ENCODE measurements at places on chromosomes 5 and 9.

GRCh38 chr5:170303549-170303948 lies 6.0 kb upstream of the LCP2 start:
- no peak for DNase-seq

DNA sequence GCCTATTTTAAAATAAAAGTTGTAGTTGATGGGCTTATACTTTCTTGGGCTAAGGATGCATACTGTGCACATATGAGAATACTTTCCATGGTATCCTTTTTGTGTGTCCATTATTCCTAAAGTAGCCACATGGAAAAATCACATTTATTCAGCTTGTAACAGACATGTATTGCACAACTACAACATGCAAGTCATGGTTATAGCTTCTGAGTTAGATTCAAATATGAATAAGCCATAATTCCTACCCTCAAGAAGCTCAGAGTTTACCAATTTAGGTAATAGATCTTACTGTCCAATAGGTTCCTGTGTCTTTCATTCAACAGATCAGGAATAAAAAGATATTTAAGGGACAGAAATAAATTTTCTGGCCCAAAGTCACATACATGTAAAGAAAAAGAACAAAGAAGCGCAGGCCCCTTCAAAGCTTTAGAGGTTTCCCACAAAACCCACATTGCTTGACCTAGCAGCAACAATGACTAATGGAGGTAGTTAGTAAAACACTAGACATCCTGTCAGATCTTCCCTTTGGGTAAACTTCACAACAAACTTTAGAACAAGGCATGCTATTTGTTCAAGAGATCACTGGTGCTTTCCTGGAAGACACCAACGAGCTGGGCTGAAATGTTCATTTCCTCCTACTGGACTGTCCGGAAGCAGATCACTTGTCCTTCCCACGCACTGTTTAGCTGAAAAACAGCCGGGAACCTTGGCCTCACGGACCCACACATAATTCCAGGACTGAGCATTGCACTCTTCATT lies 78.4 kb upstream of the ITGA1 start:
- no peak for DNase-seq

- no peak for DNase-seq
Observed at GRCh38 chr5:63022403-63022802, 443.8 kb downstream of the LRRC70 start.

DNA sequence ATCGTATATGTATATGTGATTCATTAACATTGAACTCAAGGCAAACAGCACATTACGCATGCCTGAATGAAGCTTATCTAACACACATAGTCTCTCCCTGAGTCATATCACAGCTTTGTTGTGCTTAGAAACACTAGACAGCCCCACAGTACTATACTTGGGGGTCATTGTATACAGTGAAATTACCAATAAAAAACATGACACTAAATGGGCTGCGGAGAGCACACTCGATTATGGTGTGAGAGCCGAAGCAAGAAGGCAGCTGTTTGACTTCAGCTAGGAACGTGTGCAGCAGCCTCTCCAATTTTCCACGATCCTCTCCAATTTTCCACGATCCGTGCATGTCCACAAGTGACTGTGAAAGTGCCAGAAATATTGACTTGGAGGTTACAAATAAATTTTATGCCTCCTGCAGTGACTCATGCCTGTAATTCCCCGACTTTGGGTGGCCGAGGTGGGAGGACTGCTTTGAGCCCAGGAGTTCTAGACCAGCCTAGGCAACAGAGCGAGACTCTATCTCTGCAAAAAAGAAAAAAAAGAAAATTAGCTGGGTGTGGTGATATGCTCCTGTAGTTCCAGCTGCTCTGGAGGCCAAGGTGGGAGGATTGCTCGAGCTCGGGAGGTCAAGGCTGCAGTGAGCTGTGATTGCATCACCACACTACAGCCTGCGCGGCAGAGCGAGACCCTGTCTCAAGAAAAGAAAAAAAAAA lies 102.4 kb downstream of the DAPK1 start:
- peak; percentile 29 for DNase-seq

GRCh38 chr5:169781420-169782345 lies 144.6 kb downstream of the DOCK2 start:
- no peak for DNase-seq

DNA sequence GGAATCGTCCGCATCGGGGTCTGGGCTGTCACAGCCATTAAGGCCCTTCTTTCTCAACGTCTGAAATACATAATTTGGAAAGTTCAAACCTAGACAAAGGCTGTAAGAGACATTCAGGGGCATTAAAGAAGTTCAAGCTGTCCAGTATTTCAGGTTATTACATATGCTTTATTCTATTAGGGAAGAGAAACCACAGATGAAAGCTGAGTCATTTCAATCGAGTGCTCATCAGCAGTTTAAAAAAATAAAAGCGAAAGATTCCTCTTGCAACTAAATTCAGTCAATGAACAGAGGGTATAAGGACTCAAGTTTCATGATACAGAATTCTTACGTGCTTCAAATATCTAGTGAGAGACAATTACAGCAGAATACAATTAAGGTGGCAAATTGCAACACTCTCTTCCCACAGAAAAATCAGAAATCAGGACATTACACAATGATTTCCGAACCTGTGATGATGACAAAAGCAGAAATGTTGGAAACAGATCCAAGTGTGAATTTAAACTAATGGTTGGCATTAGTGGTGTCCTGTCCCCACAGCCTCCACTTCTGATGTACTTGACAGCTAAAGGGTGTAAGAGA lies 121.6 kb downstream of the MEF2C start:
- DNase-seq: no peak

DNA sequence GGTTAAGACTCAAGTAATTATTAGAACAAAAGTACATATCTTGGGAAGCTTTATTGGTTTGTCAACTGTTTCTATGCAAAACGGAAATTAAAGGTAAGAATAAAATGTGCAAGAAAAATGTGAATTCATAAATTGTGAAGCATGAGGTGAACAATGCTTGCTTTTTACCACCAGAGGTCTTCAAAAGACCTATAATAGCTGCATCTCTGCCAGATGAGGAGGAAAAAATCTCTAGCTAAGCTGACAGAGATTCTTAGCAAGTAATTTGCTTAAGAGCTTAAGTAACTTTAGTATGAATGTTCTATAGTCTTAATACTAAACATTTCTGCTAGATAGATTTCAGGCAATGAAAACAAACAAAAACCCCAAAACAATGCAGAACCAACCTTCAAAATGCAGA lies 54.1 kb downstream of the MRPS30 start:
- peak; percentile 7 for DNase-seq

DNA sequence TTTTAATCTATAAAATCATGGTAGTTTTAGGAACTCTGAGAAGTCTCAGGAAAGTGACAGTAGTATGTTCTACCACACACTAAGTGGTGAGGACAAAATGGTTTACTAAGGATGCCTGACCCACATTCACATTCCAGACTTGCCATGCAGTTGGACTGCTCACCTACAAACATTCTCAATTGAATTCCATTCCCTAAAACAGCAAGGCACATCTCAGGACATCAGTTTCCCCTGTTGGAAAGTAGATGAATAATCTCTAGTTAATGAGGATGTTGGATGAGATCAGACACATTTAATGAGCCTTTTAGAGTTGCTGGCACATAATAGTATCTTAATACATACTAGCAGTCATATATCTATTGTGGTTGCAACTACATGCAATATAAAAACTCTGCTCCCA lies 76.6 kb downstream of the ZNF618 start:
- DNase-seq: no peak

DNA sequence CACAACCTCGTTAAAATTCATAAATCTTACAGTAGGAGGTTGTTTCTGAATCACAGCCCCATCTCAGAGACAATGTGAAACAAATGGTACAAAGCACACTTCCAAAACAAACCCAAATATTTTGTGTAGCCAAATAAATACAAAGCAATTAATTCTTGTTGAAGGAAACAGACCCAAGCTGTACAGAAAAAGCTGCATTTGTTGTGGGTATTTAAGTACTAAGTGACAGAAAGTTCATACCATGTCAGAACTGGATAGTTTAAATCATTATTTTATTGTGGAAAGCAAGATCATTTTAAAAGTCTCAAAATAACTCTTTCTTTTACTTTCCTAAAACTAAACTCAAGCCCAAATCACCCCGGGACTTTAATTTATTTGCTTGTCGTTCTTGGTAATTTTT lies 570.7 kb downstream of the ELAVL2 start:
- no peak for DNase-seq

GRCh38 chr5:54282876-54283275 lies 27.5 kb downstream of the ARL15 start:
- no peak for DNase-seq

- DNase-seq: no peak
Observed at GRCh38 chr9:35609001-35609819, 4.1 kb downstream of the TESK1 start.

DNA sequence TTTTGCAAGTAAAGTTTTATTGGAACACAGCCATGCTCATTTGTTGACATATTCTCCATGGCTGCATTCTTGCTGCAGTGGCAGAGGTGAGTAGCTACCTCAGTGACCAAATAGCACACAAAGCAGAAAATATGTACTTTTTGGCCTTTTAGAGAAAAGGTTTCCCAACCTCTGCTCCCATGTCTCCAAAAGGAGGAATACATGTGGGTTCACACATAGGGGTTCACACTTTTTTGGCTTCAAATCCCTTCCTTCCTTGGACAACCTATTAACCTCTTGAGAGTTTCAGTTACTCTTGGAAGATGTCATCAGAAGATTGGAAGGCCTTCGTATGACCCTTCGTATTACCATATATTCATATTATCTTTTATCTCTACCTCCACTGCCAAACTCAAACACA lies 285.1 kb upstream of the TUT7 start:
- no peak for DNase-seq

DNA sequence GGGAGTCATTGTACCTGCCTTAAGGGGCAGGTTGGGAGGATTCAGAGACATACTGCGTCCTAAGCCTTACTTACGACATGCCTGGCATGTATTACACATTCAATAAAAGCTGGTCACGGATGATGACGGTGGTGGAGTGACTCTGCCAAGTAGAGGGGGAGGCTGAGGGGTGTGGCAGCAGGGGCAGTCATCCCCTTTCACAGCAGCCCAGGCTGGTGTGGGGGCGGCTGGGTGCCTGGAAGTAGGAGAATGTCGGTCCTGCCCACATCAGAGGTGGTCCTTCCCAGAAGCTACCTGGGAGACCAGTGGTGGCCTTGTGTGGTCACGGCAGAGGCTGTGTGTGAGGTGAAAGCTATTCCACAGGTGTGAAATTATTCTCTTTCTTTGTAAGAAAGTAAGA lies 8.9 kb downstream of the ZBTB34 start:
- DNase-seq: no peak

- DNase-seq: no peak
Observed at GRCh38 chr5:139091439-139092156, 106.6 kb downstream of the SIL1 start.

DNA sequence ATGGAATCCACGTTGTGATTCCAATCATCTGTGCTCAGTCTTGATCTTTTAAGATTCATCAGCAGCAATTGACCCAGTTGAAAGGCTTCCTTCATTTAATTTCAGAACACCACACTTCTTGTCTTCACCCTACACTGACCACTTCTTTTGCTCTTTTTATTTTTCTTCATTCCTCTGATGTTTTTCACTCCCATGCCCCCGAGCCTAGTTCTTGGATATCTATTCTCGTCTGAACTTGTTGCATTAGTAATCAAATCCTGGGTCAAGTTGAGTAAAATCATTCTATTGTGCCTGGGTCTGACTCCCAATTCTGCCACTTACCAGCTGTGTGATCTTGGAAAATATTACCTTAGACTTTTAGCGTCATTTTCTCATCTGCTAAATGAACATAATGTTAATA lies 356.5 kb downstream of the CDH12 start:
- DNase-seq: no peak

DNA sequence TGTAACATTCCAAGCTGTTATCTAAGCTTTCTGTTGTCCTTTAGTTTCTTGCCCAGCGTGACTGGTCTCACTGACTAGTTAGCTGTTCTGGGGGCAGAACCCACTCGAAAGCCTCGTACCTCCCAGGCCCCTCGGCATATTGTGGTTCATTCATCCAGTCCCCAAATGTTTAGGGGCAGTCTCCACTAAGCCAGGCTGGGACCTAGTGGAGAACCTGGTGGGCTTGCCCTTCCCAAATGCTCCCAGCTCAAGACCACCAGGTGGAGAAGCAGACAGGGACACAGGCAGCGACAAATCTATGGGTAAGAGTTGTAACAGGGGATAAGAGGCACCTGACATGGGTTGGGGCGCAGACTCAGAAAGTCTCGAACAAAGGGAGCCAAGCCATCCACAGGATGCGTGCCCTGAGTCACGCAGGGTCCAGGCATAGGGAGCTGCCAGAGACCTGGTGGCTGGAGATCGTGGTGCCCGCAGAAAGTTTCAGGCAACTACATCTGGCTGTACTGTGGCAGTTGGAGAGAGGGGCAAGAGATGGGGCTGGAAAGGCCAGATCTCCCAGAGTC lies 851 bp upstream of the EEIG1 start:
- DNase-seq: no peak

GRCh38 chr5:107387526-107388140 lies 283.1 kb downstream of the EFNA5 start:
- no peak for DNase-seq

- peak; percentile 57 for DNase-seq
Observed at GRCh38 chr5:148913985-148914431, 87.6 kb downstream of the ADRB2 start.

DNA sequence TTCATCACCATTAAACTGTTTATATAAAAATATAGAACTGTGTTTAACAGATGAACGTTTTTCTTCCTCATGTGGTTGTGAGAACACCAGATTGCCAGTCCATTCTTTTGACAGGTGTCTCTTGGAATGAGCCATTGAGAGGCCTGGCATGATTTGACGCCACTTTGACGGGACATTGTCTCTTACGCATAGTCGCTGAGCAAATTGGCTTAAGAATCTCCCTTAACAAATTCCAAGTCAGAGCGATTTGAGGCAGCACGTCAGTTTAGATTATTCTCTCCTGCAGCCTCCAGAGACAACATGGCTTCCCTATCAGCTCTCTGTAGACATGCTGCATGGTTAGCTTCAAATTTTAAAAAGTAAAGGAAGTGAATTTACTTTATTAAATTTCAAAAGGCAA lies 510.7 kb upstream of the ACO1 start:
- DNase-seq: no peak

DNA sequence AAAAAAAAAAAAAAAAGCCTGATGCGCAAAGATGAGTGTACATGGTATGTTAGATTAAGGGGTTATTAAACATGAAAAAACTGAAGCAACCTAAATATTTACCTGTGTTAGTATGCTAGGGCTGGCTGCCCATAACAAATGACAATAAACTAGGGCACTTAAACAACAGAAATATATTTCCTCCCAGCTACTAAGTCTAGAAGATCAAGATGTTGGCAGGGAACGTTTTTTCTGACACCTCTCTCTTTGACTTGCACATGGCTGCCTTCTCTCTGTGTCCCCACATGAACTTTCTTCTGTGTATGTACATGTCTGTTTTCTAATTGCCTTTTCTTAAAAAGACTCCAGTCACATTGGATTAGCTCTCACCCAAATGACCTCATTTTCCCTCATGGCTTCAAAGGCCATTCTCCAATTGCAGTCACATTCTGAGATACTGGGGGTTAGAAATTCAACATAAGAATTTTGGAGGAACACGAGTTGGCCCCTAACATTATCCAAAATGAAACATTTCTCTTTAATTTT lies 694.5 kb downstream of the CDH9 start:
- no peak for DNase-seq

Measured in AG08396 (cell line).